ENCODE measurements at places on chromosomes 5 and 9. TPM values are rescaled to one million over a fixed set of nuclear protein-coding genes. Genes with fewer than 3 reads are reported as not detected.

GRCh38 chr9:113844466-113844865, 31.6 kb upstream of the ZNF618 start:
- H3K27ac ChIP-seq, result no peak overlapping the region
- H3K27me3 ChIP-seq, result no peaks in the 10 kb centered on the region
- no peaks in the 10 kb centered on the region for H3K4me1 ChIP-seq
- no peaks in the 10 kb centered on the region for H3K36me3 ChIP-seq

GRCh38 chr5:164394686-164395194, 889.3 kb downstream of the MAT2B start:
- H3K27me3 ChIP-seq, result no peaks in the 10 kb centered on the region
- H3K4me3 ChIP-seq, result no peak overlapping the region
- no peaks in the 10 kb centered on the region for H3K36me3 ChIP-seq
- H3K4me1 ChIP-seq, result no peaks in the 10 kb centered on the region
- no peak for DNase-seq
- no peak overlapping the region for H3K27ac ChIP-seq

DNA sequence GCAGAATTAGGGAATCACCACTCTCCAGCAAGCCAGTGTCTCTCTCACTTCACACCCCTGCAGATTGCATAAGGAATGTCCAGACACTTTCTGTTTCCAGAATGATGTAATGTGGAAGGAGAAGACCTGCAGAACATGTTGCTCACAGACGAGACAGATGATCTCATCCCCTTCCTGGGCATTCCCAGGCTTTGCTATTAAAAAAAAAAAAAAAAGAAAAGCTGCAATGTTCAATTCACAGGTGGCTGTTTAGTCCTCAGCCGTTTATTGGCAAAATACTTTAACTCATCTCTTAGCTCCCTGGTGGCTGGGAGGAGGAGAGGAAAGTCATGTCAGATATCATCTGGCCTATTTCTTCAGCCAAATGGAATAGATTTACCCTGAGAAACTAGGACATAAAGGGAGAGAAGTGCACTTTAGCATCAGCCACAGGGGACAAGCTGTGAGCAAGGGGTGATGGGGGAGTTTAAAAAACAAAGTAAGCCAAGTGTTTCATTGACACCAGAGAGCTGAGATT, 95.9 kb upstream of the TNC start:
- H3K27me3 ChIP-seq, result peaks cover 17% of the 10 kb centered on the region
- H3K4me3 ChIP-seq, result no peak overlapping the region

- no peak overlapping the region for H3K27ac ChIP-seq
- H3K4me1 ChIP-seq, result no peaks in the 10 kb centered on the region
- no peak for DNase-seq
- no peaks in the 10 kb centered on the region for H3K36me3 ChIP-seq
- no peak overlapping the region for H3K4me3 ChIP-seq
- no peaks in the 10 kb centered on the region for H3K27me3 ChIP-seq
These were observed 1.1 kb downstream of the CFAP90 start for GRCh38 chr5:7849681-7850394.

PCDHGA7 gene
- total RNA-seq, result not detected

DNA sequence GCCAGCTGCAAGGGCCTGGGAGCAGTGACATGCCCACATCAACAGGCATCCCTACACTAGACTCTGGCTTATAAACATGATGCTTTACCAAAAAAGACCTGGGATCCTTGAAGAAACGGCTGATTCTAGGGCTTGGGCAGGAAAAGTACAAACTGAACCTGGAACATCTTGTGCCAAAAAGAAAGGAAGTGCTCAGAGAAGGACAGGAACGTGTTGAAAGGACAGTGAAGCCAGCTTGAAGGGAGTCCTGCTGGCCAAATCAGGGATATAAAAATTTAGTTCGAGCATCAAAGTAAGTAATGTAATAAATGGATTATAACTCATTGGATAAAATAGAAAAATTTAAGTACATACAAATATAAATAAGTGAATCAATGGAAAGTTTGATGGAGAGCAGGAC, 58.1 kb downstream of the ALDH7A1 start:
- no peak overlapping the region for H3K27ac ChIP-seq
- H3K4me1 ChIP-seq, result peaks cover 4% of the 10 kb centered on the region
- DNase-seq, result no peak
- H3K4me3 ChIP-seq, result no peak overlapping the region

ROPN1L gene
- total RNA-seq, result 0.66 TPM

LCN6 gene
- not detected for total RNA-seq

DNA sequence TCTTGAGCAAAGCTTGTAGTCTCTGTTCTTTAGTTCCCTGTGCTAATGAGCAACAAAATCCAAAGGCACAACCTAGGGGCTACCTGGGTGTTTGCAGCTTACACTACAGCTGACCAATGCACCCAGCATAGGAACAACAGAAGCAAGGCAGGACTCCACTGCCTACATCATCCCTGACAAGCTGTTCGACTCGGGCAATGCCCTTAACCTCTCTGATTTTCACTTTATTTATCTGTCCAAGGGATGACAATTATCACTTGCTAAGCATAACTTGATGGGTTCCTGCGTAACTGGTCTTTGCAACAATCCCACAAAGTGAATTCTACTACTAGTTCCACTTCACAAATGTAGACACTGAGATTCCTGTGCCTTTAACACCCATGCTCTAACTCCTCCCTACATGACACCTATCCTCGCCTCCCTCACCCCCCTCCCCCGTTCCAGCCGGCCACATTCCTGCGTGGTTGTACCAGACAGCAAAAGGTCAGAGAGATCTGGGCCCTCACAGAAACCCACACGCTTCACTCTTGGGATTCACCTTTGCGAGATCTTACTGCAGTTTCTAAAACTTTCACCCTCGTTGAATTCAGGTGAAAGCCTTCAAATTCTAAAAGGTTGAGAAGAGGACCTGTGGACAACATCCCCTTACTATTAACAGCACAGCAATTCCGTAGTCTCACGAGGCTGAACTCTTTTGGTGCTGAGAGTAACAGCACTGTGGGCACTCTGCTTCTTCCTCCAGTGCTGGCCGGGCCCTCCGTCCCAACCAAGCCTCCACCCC, 995 bp downstream of the IPPK start:
- H3K27me3 ChIP-seq, result no peaks in the 10 kb centered on the region
- H3K4me3 ChIP-seq, result peak overlapping the region; percentile 90
- no peak for DNase-seq
- H3K36me3 ChIP-seq, result peaks cover 11% of the 10 kb centered on the region
- peak overlapping the region; percentile 87 for H3K27ac ChIP-seq

PCDHB11 gene
- total RNA-seq, result 0.07 TPM

DNA sequence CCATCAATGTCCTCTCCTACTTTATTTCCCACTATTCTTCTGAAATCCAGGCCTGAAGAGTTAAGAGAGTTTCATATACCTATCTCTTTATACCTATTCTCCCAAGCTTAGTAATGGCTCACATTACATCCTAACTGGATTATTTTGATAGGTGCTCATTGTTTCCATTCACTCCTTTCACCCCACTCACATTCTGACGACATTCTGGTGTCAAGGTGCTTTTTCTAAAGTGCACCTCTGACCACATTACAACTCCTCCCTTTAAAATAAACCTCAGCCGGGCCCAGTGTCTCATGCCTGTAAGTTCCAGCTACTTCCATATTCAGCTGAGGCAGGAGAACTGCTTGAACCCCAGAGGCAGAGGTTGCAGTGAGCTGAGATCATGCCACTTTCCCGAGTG, 417.1 kb downstream of the BNC2 start:
- no peaks in the 10 kb centered on the region for H3K4me1 ChIP-seq
- DNase-seq, result no peak
- no peaks in the 10 kb centered on the region for H3K36me3 ChIP-seq
- H3K27me3 ChIP-seq, result peaks cover 20% of the 10 kb centered on the region
- no peak overlapping the region for H3K4me3 ChIP-seq
- no peak overlapping the region for H3K27ac ChIP-seq

BSPRY gene
- 22.7 TPM for total RNA-seq

GRM6 gene
- total RNA-seq, result not detected

- peaks cover 9% of the 10 kb centered on the region for H3K4me1 ChIP-seq
- H3K4me3 ChIP-seq, result peak overlapping the region; percentile 34
- no peaks in the 10 kb centered on the region for H3K27me3 ChIP-seq
- peak overlapping the region; percentile 6 for H3K27ac ChIP-seq
These were observed 15.4 kb upstream of the C5orf47 start for GRCh38 chr5:173973616-173973969.

GRCh38 chr5:82793808-82794419, 283.3 kb downstream of the TMEM167A start:
- no peak overlapping the region for H3K27ac ChIP-seq
- no peak overlapping the region for H3K4me3 ChIP-seq
- no peaks in the 10 kb centered on the region for H3K36me3 ChIP-seq

SHC3 gene
- 0.27 TPM for total RNA-seq

- no peak overlapping the region for H3K27ac ChIP-seq
- no peak for DNase-seq
- H3K4me1 ChIP-seq, result no peaks in the 10 kb centered on the region
- no peak overlapping the region for H3K4me3 ChIP-seq
These were observed 128.1 kb downstream of the CRB2 start for GRCh38 chr9:123484130-123484529.

DNA sequence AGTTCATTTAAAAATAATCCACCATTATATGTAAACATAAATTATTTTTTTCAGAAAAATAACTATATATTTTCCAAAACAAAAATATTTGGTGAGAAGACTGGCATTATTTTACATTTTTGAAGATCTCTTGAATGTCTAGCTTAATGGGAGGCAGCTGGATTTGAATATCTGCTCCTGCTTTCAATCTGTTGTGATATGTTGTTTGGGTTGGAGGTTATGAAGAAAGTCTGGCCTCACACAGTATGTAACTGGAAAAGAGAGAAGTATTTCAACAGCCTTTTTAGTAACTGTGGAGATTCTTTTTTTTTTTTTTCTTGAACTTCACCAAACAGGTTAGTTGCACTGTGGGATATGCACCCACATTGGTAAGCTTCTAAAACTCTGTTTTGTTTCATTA, 84.7 kb upstream of the SLIT3 start:
- no peak for DNase-seq
- H3K4me1 ChIP-seq, result no peaks in the 10 kb centered on the region
- no peak overlapping the region for H3K4me3 ChIP-seq
- no peaks in the 10 kb centered on the region for H3K27me3 ChIP-seq

OMD gene
- not detected for total RNA-seq

GRCh38 chr5:72860499-72860898, 44.0 kb downstream of the TNPO1 start:
- H3K4me3 ChIP-seq, result no peak overlapping the region
- no peak overlapping the region for H3K27ac ChIP-seq
- H3K36me3 ChIP-seq, result peaks cover 50% of the 10 kb centered on the region
- no peaks in the 10 kb centered on the region for H3K27me3 ChIP-seq

DNA sequence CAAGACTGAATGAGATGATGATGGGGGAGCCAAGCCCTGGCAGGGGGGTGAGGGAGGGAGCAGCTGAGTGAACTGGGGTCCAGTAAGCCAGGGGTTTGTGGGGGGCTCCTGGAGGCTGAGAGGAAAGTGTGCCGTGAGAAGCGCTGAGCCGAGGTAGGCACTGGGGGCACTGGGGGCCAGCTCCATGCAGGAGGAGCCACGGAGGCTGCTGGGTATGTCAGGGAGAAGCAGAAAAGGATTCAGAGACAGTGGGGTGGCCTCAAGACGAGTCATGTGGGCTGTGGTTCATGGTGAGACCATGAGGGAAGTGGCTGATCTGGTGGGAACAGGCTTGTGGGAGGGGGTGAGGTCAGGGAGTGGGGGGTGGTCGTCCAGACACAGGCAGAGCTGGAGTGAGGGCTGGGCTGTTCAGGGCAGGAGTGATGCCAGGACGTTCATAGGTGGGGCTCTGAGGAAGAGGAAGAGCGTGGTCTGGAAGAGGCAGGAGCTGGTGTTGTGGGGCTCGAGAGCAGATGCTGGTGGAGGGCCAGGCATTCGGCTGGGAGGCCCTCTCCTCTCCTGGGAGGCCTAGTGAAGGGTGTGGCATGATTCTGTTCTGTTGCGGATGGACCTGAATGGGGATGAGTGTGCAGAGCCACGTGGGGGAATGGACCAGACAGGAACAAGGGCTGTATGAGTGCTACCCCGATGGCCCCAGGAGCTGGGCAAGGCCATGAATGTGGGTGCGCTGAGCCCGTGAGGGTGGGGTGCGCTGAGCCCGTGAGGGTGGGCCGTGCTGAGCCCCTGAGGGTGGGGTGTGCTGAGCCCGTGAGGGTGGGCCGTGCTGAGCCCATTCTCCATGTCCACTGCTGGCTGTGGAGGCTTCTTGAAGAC, 92.7 kb upstream of the CACNA1B start:
- H3K36me3 ChIP-seq, result peaks cover 23% of the 10 kb centered on the region
- H3K4me1 ChIP-seq, result no peaks in the 10 kb centered on the region
- DNase-seq, result no peak

- peaks cover 4% of the 10 kb centered on the region for H3K4me1 ChIP-seq
- H3K27me3 ChIP-seq, result no peaks in the 10 kb centered on the region
- DNase-seq, result no peak
These were observed 15.1 kb downstream of the AUH start for GRCh38 chr9:91346644-91347043.

GRCh38 chr5:32115985-32116384, 58.1 kb downstream of the GOLPH3 start:
- H3K4me1 ChIP-seq, result no peaks in the 10 kb centered on the region
- no peak overlapping the region for H3K4me3 ChIP-seq
- no peaks in the 10 kb centered on the region for H3K27me3 ChIP-seq
- peaks cover 5% of the 10 kb centered on the region for H3K36me3 ChIP-seq
- DNase-seq, result no peak

TYRP1 gene
- total RNA-seq, result not detected

FCN2 gene
- not detected for total RNA-seq

DNA sequence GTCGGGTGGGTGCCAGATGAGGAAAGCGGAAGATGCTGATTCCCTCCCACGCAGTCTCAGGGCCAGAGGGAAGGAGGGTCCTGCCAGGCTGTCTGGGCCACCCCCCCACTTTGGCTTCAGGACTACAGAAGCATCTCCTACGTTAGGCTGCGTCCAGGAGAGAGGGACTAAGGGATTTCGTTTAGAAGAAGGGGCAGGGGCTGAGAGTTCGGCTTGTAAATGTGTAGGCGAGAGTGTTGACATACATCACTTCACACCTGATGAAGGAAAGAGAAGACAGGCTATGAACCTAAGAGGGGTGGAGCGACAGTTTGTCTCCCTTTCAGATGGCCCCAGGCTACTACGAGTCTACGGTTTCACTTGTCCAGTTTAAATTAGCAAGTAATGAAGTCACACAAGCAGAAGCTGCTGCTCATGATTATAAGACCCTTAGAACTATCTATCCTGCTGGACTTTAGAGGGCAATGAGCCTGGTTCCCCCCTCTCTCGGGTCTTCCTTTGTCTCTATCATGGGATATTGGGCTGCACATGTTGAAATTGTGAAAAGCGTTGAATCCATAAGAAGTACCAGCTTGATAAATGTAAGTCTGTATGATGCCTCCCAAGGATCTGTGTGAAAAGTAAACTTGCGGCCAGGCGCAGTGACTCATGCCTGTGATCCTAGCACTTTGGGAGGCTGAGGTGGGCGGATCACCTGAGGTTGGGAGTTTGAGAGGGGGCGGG, 193.0 kb downstream of the AOPEP start:
- peaks cover 86% of the 10 kb centered on the region for H3K4me1 ChIP-seq
- peak overlapping the region; percentile 49 for H3K4me3 ChIP-seq
- peak overlapping the region; percentile 38 for H3K27ac ChIP-seq
- DNase-seq, result peak; percentile 59

DNA sequence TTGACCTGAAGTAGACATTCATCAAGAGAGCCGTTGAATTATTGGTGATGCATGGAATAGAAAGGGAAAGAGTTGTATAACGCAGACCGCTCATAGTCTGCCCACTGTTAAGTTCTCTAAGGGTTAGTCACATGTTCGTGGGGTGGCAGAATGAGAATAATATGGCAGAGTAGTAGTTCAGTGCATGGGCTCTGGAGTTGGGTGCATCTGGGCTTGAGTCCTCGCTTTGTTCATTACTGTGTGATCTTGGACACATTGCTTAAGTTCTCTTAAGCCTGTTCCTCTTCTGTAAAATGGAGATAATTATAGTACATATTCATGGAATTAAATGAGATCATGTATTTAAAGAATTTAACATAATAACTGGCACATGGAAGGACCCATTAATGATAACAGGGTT, 23.6 kb downstream of the TNPO1 start:
- no peak overlapping the region for H3K27ac ChIP-seq
- H3K27me3 ChIP-seq, result no peaks in the 10 kb centered on the region
- no peak overlapping the region for H3K4me3 ChIP-seq
- H3K36me3 ChIP-seq, result no peaks in the 10 kb centered on the region

Data from HCT116 (cell line).